ENCODE measurements at places on chromosomes 16 and 17. TPM values are rescaled to one million over a fixed set of nuclear protein-coding genes. Genes with fewer than 3 reads are reported as not detected.

C16orf92 gene
- not detected for total RNA-seq

GRCh38 chr17:50949128-50949988 lies 83.2 kb upstream of the TOB1 start:
- DNase-seq, result peak; percentile 79

DNA sequence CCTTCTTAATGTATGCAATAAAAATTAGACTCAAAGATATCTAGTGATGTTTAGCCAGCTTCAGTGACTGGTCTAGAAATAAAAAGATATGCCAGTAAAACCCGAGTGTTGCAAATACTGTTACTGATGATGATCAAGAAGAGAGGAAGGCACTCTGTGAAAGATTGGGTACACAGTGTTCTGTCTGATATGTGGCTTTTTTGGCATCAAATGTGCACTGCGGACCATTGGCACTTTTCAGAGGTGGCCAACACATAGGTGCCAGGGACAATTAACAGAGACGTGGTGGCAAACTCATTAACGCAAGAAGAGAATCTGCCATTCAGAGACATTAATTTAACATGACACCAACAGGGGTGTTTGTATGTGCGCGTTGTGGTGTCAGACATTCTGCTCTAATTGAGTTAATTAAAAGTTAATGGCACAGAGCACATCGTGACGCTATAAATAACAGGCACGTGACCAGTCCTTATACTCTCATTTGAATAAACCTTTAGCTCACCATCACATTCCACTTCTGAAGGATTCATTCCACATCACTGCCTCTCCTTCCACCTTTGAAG lies 549.3 kb upstream of the HSBP1 start:
- no peak for DNase-seq

- DNase-seq, result peak; percentile 40
Measured at GRCh38 chr17:26775219-26775822, 518.6 kb upstream of the WSB1 start.

KRT40 gene
- not detected for total RNA-seq

DNA sequence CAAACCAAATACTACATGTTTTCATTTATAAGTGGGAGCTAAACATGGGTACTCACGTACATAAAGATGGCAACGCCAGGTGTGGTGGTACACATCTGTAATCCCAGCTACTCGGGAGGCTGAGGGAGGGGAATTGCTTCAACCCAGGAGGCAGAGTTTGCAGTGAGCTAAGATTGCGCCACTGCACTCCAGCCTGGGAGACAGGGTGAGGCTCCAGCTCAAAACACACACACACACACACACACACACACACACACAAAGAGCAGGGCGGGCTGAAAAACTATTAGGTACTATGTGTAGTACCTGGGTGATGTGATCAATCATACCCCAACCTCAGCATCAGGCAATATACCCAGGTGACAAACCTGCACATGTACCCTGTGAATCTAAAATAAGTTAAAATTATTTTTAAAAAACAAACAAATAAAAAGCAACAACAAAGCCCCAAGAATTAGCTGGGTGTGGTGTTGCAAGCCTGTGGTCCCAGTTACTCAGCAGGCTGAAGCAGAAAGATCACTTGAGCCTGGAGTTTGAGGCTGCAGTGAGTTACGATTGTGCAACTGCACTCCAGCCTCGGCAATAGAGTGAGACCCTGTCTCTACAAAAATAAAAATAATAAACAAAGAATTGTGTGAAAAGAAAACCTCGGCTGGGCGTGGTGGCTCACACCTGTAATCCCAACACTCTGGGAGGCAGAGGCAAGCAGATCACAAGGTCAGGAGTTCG lies 11.9 kb upstream of the FAAP100 start:
- DNase-seq, result no peak

KRT32 gene
- total RNA-seq, result not detected

C16orf74 gene
- total RNA-seq, result 0.82 TPM

DNA sequence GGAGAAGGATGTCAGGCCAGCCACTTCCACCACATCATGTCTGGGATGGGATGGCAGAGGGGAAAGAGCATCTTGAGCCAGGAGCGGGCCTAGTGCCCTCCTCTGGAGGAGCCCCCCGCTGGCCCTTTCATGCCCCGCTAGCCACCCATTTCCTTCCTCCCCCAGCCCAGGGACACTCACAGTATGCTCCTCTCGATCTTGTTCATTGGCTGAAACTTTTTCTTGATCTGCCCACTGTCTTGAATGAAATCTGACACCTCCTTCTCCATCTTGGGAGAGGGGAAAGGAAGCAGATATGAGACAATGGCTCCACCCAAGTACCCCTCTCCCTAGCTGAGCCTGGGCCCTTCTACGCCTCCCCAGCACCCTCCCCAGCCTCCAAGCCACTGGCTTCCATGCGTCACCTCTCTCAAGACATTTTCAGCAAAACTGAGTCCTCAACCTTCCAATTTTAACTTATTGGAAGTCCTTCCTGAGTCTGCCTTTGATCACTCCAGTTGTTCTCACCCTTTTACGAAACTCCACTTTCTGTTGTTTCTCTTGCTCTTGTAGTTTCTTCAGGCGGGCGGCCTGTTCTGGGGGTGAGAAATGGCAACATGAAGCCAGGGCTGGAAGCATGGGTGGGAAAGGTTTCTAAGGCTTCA lies 7.2 kb downstream of the SPAG7 start:
- no peak for DNase-seq

- no peak for DNase-seq
Measured at GRCh38 chr17:38585056-38585917, 20.5 kb downstream of the SRCIN1 start.

- peak; percentile 52 for DNase-seq
Measured at GRCh38 chr17:73628642-73629552, 15.3 kb downstream of the SDK2 start.

GRCh38 chr17:33389504-33390135 lies 96.5 kb upstream of the ASIC2 start:
- no peak for DNase-seq

GRCh38 chr16:88993946-88994600 lies 17.1 kb upstream of the CBFA2T3 start:
- no peak for DNase-seq

DNA sequence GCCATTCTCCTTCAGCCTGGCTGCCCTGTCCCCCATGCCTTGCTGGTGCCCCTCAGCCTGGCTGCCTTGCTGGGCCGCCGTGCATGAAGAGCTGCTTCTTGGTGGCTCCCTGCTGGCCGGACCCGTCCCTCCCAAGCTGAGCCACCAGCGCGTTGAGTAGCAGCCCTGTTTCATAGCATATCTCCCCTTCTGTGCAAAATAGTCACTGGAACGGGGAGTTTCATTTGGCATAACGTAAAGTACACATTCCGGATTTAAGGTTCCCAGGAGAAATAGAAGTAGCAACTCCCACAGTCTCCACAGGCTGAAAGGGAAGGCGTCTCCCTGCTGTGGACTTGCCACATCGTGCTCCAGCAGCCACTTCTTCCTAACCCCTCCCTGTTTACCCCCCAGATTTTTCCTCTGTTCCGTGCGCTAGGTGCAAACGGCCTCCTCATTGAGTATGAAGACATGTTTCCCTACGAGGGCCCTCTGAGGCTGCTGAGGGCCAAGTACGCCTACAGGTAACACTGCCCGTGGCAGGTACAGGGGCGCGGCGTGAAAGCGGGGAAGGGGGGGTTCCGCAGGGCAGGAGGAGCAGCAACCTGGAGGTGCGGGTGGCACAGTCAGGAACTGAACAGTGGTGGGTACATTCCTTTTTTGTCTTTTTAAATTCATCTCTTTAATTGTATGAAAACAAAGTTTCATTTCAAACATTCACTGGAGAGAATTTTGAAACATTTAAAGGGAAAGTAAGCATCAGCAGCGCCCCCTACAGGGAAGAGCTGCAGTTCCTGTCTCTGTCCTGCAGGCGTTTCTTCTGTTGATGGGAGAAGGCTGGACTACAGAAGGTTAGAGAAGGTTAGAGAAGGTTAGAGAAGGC lies 5.8 kb upstream of the OGFOD3 start:
- DNase-seq, result no peak

DNA sequence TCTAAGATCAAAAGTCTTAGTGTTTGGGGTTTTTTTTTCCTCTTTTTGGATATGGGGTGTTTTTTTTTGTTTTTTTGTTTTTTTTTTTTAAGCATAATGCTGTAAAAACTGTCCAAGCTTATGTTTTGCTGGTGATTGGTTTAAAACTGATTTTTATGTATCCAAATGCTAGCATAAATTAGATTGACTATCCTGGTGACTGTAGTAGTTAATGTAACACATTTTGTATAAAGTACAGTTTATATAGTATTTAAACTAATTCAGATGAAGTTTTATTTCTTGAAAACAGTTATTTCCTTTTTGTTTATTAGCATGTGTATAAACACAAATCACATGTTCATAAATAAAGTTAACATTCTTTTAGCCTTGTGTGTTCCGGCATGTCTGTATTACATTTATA lies 10.9 kb downstream of the RBBP6 start:
- no peak for DNase-seq

GRCh38 chr17:50452630-50453300 lies 15.9 kb downstream of the CHAD start:
- no peak for DNase-seq

DNA sequence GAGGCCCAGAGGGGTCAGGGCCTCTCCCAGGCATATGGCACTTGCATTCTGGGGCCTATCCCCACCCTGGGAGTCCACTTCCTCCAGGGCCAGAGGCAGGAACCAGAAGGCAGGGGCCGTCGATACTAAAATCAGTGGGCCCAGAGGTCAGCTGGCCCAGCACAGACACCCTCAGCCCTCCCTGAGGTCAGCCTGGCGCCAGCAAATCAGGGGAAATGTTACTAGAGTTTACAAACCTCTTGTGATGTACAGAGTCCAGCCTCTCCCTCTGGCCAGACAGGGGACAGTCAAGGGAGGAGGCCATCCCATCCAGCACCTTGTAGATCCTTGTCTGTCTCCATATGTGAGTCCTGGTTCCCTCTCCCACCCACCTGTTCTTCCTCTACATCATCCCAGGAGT lies 10.8 kb downstream of the CDH5 start:
- no peak for DNase-seq

DNA sequence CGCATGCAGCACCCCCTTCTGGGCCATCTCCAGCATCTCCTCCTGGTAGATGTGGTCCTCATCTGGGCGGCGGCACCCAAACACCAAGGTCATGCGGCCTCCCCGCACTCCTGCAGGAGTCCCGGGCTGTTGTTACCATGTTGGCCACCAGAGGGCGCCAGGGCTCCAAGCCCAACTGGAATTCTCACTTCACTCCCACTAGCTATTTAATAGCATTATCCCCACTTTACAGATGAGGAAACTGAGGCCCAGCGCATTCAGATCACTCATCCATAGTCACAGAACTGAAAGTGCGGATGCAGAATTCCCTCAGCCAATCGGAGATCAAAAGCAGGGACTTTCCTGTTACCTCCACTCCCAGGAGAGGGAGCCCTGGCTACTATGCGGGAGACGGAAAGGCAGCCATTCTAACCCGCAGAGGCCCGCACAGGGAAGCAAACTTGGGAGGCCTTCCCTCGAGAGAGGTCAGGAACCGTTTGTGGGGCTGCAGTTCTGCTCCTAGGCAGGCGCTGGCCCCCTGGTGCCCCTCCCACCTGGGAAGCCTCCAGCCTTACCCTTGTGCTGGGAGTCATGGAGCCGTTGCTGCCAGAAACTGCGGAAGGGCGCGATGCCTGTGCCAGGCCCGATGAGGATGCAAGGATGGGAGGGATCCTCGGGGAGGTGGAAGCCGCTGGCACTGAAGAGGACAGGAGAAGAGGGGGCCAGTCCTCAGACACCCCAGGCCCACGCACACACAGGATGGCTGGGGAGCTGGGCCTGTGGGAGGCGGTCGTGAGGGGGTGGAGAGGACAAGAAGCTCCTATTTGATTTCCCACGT lies 40.1 kb downstream of the NOS2 start:
- DNase-seq, result no peak

KRT31 gene
- not detected for total RNA-seq

MYH11 gene
- total RNA-seq, result 57.8 TPM

DNA sequence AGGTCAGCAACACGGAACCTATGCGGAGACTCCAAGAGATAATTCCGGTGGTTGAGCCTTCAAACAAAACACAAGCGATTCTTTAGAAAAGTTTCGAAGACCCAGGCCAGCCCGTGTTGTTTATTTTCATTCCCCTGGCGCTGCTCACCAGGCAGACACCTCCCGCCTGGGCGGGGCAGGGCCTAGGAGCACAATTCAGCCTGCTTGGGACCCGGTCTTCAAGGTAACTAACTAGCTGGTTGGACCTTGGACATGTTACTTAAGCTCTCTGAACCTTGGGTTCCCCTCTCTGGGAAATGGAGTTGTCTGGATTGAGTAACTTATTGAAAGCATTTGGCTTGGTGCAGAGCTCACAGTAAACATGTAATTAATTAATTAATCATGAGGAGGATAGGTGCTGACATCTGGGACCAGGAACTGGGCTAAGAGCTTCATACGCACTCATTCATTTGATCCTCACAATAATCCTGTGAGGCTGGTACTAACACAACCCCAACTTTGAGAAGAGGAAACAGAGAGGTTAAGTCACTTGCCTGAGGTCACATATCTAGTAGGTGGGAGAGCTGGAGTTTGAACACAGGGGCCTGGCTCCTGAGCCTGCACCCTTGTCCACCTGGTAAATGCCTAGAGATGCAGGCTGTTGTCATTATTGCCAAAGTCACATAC lies 125.3 kb upstream of the SMURF2 start:
- DNase-seq, result no peak

- no peak for DNase-seq
Measured at GRCh38 chr17:54177606-54178308, 355.0 kb downstream of the KIF2B start.

DNA sequence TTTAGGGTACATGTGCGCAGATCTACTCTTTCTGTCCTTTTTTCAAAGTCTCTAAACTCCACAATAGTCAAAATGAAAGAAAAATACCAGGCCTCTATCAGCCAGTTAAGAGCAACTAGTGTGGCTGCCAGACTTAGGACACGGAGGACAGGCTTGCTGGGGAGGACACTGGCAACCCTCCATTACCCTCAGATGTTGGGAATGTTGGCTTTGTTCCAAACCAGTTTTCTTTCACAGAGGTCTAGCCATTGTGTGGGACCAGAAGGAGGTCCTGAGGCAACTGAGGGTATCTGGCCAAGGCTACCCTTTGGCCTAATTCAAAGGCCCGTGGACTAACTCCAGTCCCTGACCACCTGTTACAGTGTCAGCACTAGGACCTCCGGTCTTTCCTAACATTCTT lies 51.2 kb upstream of the MED9 start:
- DNase-seq, result no peak

DNA sequence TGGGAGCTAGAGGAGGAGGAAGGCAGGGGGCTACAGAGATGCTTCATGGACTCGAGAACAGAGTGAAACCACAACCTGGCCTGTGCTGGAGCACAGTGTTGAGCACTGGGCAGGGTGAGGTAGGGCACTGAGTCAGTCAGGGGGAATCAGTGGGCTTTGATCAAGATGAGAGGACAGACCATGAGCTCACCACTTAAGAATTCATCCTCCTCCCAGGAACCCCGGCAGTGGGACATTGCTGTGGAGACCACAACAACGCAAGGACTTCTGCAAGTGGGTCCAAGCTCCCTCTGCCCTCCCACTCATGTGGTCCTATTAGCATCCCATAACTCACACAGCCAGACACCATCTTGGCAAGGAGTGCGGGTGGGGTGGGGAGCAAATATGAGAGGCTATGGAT lies 1.7 kb upstream of the CES5A start:
- no peak for DNase-seq

KRT23 gene
- total RNA-seq, result not detected
